ENCODE measurements at places on chromosomes 3 and 15. TPM values are rescaled to one million over a fixed set of nuclear protein-coding genes. Genes with fewer than 3 reads are reported as not detected.

SKOR1 gene
- not detected for polyA plus RNA-seq

GOLGA8J gene
- not detected for polyA plus RNA-seq

CHRFAM7A gene
- polyA plus RNA-seq: not detected

XYLB gene
- 5.2 TPM for polyA plus RNA-seq

GRCh38 chr3:27357665-27358258 lies 11.4 kb downstream of the NEK10 start:
- no peaks in the 10 kb centered on the region for H3K27me3 ChIP-seq
- DNase-seq: peak; percentile 66
- H3K27ac ChIP-seq: no peak overlapping the region

DNA sequence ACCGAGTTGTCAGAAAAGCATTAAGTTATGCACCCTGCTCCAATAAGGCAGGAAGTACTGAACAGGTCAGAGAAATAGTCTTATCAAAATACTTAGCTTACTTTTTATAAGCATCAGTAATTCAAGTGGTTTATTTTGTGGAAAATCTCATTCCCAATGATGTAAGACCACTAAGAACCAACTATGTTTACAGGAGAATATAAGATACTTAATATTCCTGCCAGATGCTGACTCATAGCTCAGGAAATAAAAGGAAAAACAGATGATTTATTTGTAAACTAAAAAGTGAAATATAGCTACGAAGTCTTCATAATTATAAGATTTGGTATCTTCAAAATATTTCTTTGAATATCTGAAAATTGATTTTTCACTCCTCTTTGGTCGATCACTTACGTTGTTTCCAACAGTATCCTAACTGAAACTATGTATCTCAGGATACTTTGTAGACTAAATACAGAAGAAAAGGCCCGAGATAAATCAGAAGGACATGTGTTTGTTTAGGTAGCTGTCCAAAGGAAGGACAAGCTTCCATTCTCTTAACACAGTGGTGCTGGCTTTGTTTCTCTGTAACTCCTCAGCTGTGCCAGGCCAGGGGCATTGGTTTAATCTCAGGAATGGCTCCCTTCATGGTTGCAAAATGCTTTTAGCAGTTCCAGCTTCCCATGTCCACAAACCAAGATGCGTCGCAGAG lies 295.8 kb downstream of the GBE1 start:
- H3K27ac ChIP-seq: no peak overlapping the region

GRCh38 chr3:192514081-192514753 lies 213.1 kb downstream of the FGF12 start:
- no peaks in the 10 kb centered on the region for H3K4me1 ChIP-seq
- peak overlapping the region; percentile 23 for H3K4me3 ChIP-seq
- DNase-seq: peak; percentile 8
- H3K27ac ChIP-seq: no peak overlapping the region
- peaks cover 25% of the 10 kb centered on the region for H3K27me3 ChIP-seq

DNA sequence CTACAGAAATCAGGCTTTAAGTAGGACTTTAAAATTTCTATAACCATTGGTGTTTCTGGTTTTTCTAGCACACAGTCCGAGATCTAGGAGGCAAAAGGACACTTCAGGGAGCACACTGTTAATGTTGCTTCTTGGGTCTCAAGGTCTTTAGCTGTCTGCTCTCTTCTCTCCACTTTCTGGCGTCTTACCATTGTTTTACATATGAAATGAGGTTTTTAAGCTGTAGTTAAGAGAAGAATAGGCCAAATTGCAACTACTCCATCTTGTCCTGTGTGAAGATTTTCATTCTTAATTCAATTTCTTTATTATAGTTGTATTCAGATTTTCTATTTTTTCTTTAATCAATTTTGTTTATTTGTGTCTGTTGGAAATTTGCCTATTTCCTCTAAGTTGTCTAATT lies 151.4 kb downstream of the WNT7A start:
- H3K27me3 ChIP-seq: no peaks in the 10 kb centered on the region
- H3K27ac ChIP-seq: no peak overlapping the region
- no peak overlapping the region for H3K4me3 ChIP-seq
- no peaks in the 10 kb centered on the region for H3K4me1 ChIP-seq
- H3K36me3 ChIP-seq: no peaks in the 10 kb centered on the region

- peaks cover 19% of the 10 kb centered on the region for H3K27me3 ChIP-seq
- no peaks in the 10 kb centered on the region for H3K4me1 ChIP-seq
- H3K4me3 ChIP-seq: no peak overlapping the region
- no peak for DNase-seq
Observed at GRCh38 chr3:156093964-156094363, 26.4 kb upstream of the KCNAB1 start.

DNA sequence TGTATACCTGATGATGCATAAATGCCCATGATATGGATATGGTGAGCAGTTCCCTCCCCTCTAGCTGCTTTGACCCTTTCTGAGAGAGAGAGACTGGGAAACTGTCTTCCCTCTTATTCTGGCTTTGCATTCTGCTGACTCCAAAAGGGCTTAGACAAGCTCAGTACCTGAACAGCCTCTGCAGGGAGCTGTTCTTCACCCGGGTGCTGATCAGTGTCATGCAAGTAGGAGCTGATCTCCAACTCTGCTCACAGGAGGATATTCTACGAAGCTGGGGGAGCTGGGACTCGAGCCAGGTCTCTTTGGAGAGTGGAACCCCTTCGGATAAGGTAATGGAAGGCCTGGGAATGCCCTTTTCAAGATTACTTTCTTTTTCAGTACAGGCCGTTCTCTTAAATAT lies 237.1 kb downstream of the RYR3 start:
- DNase-seq: peak; percentile 40
- no peaks in the 10 kb centered on the region for H3K4me1 ChIP-seq
- H3K36me3 ChIP-seq: no peaks in the 10 kb centered on the region
- H3K27me3 ChIP-seq: no peaks in the 10 kb centered on the region

- no peaks in the 10 kb centered on the region for H3K27me3 ChIP-seq
- no peak overlapping the region for H3K4me3 ChIP-seq
Observed at GRCh38 chr3:119211193-119211592, 29.5 kb downstream of the B4GALT4 start.

GRCh38 chr15:35958975-35959374 lies 413.0 kb upstream of the DPH6 start:
- no peaks in the 10 kb centered on the region for H3K4me1 ChIP-seq
- no peaks in the 10 kb centered on the region for H3K27me3 ChIP-seq
- no peak overlapping the region for H3K4me3 ChIP-seq
- no peaks in the 10 kb centered on the region for H3K36me3 ChIP-seq

DNA sequence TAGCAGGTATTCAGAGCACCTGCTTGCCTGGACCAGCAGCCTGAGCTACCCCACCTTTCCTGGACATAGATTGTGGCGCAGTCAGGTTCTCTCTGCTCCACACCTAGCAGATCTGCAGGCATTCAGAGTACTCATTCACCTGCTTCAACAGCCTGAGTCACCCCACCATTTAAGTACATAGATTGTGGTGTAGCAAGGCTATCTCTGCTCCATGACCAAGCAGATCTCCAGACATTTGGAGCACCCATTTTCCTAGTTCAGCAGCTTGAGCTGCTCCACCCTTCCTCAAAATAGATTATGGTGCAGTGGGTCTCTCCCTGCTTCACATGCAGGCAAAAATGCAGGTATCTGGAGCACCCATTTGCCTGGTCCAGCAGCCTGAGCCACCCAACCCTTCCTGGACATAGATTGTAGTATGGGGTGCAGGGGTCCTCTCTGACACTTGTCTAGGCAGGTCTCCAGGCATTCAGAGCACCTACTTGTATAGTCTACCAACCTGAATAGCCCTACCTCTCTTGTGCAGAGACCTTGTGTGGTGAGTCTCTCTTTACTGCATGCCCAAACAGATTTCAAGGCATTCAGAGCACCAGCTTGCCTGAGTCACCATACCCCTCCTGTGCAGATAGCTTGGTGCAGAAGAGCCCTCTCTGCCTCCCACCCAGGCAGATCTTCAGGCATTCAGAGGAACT lies 466.0 kb upstream of the THBS1 start:
- H3K27me3 ChIP-seq: no peaks in the 10 kb centered on the region
- DNase-seq: no peak
- H3K4me3 ChIP-seq: no peak overlapping the region

- peak within 1 kb of the TSS; percentile 84 for H3K4me3 ChIP-seq
- peaks cover 19% of the 10 kb centered on the region for H3K4me1 ChIP-seq
- H3K36me3 ChIP-seq: peaks cover 7% of the 10 kb centered on the region
- no peaks in the 10 kb centered on the region for H3K27me3 ChIP-seq
- peak; percentile 87 for DNase-seq
Observed at GRCh38 chr3:133661454-133662277, at the start of gene TOPBP1. Gene TOPBP1, minus strand, starts transcription at chr3:133661941. Its CDS starts 814 bp downstream, at chr3:133661127.

DNA sequence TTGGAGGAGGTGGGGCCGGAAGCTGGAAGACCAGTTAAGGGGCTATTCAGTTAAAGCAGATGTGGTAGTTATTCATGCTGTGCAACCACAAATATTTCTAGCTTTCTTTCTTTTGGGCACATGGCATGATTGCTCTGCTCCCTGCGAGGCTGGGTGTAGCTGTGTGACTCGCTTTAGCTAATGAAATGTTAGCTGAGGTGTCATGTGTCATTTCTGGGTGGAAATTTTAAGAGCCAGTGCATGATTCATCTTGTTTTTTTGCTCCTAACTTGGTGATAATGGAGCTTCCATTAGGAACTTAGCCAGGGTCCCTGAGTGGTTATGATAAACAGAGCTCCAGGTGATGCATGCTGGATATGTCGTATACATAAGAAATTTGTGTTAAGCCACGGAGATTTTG lies 300.6 kb downstream of the SATB1 start:
- no peaks in the 10 kb centered on the region for H3K27me3 ChIP-seq
- peak; percentile 82 for DNase-seq

DNA sequence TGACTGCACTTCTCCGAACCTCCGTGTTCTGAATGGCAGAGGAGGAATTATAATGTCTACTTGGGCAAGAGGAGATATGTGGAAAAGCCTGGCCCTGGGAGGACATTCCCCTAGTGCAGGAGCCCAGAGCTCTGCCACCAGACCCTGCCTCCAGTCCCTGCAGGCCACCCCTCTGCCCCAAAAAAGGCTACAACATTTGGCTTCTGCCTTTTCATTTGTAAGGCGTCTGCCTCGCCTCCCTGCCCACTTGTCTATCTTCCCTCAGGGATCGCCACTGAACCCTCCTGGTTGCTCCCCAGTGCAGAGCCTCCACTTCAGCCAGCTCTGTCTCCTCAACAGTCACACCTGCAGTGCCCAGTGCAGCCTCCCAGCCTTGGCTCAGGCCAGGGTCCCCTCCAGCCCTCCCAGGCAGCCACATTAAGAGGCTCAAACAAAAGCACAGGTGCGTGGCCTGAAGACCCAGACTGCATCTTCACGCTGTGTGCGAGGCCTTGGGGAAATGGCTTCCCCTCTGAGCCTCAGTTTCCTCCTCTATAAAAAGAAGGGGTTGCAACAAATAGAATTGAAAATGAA lies 125.9 kb upstream of the SMAD3 start:
- no peak overlapping the region for H3K4me3 ChIP-seq
- no peaks in the 10 kb centered on the region for H3K36me3 ChIP-seq
- no peaks in the 10 kb centered on the region for H3K27me3 ChIP-seq
- no peak overlapping the region for H3K27ac ChIP-seq
